Progenitor cell of endocrine pancreas (in vitro differentiated cells): ENCODE measurements at places on chromosomes 7 and 10. TPM values are rescaled to one million over a fixed set of nuclear protein-coding genes. Genes with fewer than 3 reads are reported as not detected.

DNA sequence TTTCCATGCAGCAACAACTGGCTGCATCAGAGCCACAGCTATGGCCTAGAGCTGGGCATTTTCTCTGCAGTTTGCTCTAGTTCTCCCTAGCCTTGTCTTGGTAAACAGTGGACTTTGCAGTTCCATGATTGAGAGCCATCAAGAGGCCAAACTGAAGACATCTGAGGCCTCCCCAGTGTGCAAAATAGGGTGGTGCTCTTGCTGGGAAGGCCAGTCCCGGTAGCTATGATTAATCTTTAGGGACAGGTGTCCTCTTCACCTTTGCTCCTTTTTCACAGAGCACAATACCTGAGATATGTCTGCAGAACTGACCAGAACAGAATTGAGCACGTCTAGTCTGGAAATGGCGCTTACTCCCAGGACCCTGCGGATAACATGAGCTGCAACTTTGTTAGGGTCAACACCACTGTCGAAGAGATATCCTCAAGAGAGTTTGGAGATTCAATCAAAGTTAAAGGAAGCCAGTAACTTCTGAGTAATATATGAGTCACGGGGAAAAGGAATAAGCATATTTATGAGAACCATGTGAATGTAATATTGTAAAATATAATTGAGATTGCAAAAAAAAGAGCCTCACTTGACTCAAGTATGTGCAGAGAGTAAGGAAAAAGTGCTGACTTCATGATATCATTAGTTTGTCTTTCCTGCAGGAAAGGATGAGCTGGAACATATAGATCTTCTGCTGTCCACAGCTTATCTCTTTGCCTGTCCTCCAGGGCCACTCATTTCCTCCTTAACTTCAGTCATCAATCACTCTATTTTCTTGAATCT, 76.7 kb downstream of the ANK3 start:
- DNase-seq, result no peak

GRCh38 chr7:14688208-14688607, 214.3 kb downstream of the DGKB start:
- DNase-seq, result no peak

DNA sequence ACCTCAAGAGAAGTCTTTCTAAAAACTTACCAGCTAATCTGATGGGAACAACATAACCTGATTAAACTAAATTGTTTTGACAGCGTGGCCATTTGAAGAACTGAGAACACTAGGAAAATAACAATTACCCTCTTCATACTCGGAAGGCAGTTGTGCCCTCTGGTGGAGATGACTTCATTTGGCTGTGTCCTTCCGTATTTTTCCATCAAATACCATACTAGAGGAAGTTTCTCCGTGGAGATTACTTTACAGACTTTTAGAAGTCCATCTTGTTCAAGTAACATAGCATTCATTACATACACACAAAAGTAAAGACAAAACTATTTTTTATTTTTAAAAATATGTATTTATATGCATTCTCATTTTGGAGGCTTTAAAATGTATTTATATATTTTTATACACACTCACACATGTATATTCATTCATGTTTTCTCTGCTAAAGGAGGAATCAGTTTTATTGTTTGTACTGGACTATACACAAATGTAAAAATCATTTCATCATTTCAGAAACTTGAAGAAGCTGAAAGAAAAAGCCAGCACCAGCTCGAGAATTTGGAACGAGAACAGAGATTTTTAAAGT, 25.2 kb downstream of the SMNDC1 start:
- DNase-seq, result no peak

DNA sequence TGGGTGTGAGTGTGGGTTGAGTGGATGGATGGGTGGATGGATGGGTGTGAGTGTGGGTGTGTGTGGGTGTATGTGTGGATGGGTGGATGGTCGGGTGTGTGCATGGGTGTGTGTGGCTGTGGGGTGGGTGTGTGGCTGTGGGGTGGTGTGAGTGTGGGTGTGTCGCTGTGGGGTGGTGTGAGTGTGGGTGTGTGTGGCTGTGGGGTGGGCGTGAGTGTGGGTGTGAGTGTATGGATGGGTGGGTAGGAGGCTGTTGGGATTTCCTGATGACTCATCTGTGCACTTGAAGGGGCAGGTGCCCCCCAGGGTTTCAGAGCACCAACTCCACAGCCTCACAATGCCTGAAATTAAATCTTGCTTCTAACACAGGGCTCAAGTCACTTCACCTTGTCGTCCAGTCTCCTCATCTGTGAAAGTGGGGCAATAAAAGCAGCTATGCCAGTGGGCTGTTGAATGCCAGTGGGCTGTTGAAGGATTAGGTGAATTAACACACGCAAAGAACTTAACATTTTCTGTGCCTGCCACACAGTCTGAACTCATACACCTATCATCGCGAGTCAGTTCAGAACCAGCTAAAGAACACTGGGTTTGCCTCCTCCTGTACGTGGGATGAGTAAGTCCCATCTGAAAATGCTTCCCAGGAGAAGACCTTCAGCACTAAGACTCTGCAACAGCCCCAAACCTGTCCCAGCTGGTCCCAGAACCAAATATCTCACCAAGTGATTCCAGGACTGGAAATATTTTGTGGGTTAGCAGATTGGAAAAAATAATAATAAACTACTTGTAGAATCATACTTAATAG, 32.0 kb downstream of the SFMBT2 start:
- DNase-seq, result no peak

DNA sequence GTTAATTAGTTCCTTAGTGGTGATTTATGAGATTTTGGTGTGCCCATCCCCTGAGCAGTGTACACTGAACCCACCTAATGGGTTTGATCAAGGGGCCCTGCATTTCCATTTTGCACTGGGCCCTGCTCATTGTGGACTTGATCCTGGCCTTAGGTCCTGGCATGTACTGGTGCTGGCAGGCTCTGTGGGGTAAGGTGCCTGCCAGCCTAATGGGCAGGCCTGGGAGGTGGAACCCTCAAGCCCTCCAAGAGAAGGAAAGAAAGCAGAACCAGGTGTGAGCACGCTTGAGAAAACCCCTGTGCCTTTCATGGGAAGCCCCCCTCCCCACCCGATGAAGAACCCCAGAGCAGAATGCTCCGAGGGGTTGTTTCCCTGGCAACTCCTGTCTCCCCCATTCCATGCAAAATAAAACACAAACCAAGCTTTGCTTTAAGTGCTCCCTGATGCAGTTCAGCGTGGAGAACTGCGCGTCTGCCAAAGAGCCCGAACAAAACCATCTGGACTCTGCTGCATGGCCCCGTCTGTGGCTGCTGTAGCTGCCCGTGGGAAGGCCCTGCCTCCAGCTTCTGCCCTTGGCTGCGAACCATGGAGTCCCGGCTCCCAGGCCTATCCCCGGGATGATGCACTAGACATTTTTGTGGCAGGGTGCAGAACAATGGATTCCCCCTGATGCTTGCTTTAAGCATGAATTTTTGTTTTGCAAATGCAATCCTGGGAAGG, 123.3 kb downstream of the PRPF18 start:
- no peak for DNase-seq

DNA sequence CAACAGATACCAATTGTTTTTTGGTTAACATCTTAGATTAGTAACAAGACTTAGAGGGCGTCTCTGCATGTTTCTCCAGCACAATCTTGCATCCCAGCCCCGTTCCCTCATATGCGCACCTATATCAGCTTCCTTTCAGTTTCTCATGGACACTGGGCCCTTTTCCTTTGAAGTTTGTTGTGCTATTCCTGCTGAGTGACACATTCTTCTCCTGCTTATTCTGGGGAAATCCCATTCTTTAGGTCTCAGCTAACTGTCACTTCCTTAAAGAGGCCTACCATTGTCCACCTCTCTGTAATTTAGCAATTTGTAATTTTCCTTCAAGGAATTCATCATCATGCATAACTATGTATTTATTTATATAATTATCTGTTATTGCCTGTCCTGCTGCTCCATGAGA, 110.3 kb upstream of the STEAP1B start:
- DNase-seq, result no peak

The CACNB2 gene
- 4.9 and 6.5 TPM in 2 replicates for total RNA-seq

GRCh38 chr7:140915935-140916555, 8.7 kb downstream of the BRAF start:
- DNase-seq, result no peak

DNA sequence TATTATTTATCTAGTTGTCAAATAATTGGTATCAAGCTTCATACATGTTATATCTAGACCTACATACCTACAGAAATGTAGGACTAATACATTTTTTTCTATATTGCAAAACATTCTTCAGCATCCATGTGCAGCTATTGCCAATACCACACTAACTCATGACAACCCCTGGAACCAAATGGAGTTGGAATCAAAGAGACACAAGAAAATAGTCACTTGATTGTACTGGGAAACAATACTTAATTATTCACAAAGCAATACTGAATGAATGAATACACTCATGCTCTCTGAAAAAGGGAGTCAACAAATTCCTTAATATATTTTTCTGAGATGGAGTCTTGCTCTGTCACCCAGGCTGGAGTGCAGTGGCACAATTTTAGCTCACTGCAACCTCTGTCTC, 10.4 kb upstream of the CFAP43 start:
- DNase-seq, result no peak

DNA sequence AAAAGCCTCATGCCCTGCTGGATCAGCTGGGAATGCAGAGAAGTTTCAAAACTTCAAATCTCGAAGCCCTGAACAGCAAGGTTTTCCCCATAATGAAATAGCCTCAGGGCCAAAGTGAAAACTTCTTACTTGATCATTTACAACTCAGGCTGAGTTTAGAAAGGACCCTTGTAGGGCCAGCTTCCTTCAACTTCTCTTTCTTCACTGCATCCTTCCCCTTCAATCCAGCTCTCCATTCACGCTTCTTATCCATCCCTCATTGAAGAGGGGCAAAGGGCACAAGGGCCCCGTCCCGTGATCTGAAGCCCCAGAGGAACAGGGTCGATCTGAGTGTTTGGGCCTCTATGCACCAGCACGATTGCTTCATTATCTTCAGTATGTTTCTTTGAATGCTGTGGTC, 392.2 kb upstream of the CELF2 start:
- no peak for DNase-seq

DNA sequence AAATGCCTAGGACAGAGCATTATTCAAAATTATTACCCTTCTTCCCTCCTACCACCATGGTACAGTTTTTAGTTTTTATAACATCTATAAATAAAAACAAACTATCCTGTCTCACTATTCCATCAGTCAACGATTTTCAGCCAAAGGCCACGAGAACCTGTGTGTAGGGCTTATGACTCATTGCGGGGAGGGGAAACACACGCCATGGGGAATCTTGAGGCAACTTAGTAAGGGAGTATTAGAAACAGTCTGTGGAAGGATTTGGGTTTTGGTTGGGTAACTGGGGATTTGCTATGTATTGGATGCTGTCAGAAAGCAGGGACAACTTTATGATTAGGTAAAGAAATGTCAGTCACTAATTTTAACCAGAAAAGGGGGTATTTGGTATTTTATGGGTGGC, 14.7 kb downstream of the GPR141 start:
- DNase-seq, result no peak

The SHTN1 gene
- total RNA-seq, result 42.0 and 46.9 TPM in 2 replicates

DNA sequence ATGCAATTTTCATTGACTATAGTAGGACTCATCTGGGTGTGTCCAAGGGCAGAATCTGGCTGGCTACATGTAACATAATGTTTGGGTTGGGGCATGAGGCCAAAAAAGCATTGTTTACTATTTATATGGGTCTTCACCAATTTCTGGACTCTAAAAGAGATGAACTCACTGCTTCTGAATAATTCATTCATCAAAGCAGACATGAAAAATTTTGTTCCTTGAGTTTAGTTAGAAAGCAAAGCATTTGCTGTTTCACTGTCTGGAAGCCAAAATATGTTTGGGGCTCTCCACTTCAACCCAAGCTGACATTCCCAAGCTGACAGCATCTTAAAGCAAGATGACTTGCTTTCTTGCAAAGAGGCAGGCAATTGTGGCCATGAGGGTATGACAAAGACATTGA, 670.6 kb downstream of the SUGCT start:
- no peak for DNase-seq

GRCh38 chr7:30986331-30986730, 22.6 kb downstream of the GHRHR start:
- no peak for DNase-seq

DNA sequence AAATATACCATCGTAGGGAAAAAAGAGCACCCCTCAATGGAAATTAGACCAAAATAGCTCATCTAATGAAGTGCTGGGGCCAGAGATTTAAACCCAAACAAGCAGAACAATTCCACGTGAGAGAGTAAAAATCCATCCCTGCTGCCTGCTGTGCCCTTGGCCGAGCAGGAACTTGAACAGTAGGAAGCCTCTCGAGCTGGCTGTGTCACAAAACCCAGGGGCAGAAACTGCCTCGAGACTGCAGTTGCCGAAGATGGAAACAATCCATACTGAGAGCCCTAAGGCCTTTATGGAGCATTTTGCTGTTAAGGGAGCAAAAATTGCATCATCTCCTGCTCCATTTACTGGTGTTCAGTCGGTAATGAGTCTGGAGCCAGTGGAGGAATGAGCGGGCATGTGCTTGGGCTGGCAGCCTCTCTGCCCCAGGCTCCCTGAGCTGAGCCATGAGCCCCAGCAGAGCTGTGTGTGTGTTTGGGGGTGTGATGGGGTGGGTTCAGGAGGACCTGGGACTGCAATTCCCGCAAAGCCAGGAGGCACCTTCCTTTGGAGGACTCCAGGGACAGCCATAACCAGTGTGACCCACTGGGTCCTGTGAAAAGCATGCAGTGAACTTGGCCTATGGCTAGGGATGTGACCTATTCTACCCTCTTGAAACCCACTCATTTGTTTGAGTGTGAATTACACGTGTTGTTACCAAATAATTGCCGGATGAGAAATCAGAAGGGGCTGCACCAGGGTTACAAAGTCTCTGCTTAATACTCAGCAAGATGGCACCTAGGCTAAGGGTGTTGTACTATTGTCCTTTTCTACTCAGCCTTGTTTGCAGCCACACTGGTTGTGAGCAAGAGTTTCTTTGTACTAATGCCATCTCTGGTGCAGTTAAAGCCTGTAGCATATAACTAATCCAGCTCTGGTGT, 58.3 kb downstream of the CDHR3 start:
- no peak for DNase-seq

The FAM25A gene
- total RNA-seq, result not detected in 2 replicates

DNA sequence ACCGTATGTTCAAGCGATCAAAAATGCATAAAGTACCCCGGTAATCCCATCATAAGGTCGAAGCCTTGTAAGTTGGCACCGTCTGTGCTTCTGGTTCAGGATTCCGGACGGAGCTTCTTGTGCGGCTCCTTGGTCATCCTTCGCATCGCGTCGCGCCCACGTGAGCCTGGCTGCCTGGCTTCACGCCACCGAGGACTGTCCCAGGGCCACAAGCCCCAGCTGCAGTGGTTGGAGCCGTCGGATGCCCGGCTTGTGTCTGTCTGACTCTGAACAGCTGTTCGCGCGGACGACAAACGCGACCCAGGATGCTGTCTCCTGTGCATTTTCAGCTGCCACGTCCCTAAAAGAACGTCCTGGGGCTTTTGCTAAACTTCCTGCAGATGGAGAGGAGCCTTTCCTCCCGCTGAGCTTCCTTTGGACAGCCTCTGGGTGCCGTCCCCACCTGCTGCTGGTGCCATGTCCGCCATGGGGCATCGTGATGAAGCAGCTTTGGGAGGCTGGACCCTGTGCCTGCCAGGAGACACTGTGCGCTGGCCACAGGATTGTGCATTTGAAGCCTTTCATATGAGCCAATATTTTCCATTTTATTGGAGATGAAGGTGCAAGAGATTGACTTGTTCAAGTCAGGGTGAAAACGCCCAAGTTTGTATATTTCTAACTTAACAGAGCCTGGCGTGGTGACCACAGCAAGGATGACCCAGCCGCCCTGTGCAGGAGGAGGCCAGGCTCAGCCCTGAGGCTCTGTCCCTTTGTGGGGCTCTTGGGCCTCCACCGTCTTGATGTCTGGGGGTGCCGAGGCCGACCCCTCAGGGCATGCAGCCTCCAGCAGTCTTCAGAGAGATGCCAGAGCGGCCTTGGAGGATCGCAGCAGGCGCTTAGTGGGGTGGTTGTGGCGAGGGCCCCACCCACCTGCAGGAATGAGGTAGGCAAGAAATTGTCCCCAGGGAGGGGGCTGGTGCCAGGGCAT, 6.7 kb upstream of the JAKMIP3 start:
- DNase-seq, result no peak
